ENCODE measurements at places on chromosomes 6 and 20. TPM values are rescaled to one million over a fixed set of nuclear protein-coding genes. Genes with fewer than 3 reads are reported as not detected.

DNA sequence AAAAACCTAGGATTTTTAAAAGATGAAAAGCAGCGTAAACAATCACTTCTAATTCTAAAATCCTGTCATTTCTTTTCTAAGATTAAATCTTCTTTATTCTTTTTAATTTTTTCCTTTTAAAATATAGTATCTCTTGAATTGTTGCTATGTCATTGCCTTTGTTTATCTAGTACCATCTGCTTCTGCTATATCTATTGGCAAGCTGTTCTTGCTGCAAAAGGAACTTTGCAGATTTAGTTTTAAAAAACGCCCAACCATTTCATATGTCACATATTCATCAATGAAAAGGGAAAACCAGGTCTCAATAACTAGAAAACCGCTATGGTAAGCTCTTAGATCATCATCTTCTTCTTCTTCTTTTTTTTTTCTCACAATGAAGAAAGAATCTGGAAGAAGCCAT lies 11.5 kb upstream of the EEF1A1 start:
- no peak for DNase-seq

GRCh38 chr20:24699321-24700165 lies 230.1 kb downstream of the SYNDIG1 start:
- DNase-seq: no peak

DNA sequence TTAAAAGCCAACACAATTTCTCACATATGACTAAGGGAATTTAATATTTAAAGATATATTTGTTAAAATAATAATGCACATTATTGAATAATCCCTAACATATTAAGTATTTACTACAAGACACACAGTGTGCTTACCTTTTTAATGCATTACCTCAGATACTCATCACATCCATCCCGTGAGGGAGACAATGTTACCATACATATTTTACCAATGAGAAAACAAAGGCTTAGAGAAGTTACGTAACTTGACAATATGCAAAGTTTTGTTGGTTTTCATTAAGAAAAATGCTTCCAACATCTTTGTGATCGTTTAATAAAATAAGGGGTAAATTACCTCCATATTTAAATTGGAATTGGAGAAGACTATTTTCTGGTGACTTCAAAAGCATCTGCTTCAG lies 4.3 kb downstream of the IFNGR1 start:
- DNase-seq: no peak

Gene CASS4
- polyA plus RNA-seq: 3.4 TPM

DNA sequence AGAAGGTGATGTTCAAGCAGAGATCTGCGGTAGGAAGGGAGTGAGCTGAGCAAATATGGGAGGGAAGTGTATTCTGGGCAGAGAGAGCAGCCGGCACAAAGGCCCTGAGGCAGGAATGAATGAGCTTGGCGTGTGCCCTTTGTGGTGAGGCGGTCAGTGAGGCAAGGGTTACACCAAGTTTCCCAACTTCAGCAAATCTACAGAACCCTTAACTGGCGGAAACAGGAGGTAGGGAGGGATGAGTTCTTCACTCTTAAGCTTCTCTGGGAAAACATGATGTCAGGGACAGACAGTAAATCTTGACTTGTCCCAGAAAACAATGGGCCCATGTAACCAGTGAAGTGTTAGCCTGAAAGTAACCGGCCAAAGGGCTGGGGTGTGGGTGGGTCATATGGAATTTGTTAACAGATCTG lies 97.1 kb upstream of the PTPN1 start:
- DNase-seq: no peak

GRCh38 chr6:81962198-81962597 lies 209.7 kb upstream of the TENT5A start:
- no peak for DNase-seq

Gene CNR1
- polyA plus RNA-seq: 0.87 TPM

DNA sequence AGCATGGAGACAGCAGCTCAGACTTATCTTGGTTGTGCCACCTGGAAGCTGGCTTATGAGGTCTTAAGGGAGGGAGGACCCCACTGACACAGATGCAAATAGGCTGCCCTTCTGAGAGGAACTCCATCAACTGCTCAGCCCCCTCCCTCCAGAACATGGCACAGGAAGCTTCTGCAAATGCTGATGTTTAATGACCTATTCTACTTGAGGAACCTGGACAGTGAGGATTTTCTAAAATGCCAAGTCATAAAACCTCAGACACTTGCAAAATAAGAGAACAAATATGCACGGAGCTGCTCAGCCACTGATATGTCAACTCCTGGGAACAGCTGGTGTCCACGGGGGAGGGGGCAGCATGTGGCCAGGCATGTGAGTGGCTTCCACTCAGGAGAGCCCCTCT lies 3.5 kb downstream of the CST9 start:
- no peak for DNase-seq

Data from left renal cortex interstitium (tissue), 4 donors.